IMR-90 (cell line): ENCODE measurements at places on chromosomes 4 and X.

DNA sequence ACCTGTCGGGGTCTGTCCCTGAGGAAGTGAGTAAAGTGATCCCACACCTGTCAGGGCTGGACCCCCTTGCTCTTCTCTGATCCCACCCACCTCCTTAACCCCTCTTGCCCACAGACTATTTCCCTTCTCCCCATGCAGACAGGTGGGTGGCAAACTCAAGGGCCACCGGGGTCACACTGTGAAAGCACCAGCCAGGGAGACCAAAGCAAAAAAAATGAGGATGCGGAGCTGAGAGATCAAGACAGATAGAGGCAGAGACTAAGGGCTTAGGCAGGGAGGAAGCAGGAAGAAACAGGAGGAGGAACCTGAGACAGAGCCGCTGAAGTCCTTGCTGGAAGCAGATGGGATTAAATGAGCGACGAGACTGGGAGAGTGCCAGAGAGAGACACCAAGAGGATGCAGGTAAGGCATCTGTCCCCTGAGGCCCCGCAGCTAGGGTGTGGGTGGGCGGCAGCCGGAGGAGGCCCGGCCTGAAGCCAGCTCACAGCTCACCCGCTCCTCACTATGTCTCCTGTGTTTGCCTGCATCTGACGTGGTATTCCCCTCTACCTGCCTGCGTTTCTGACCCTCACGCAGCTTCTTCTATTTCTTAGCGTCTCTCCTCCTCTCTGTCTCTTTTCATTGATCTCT, 7.2 kb downstream of the TIMM17B start:
- no peak for DNase-seq

DNA sequence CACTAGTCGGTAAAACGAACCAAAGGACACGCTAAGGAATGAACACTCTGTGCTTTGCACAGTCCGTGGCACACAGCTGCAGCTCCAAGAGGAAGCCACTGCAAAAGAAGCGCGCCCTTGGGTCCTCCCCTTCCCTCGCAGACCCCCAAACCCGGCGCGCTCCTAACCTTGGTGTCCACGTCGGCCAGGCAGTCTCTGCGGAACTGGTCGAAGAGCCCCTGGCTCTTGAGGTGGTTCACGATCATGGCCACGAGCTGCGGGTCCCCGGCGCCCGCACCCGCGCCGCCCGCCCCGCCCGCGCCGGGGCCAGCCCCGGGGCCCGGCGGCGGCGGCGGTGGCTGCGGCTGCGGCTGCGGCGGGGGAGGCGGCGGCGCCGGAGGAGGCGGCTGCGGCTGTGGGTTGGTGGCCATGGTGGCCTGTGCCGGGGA, 333 bp downstream of the BOD1L1 start:
- no peak for DNase-seq

- DNase-seq = peak; percentile 21
Measured at GRCh38 chr4:89539797-89540711, 232.5 kb upstream of the GPRIN3 start.

GRCh38 chr4:143260750-143261149, 75.9 kb upstream of the GAB1 start:
- DNase-seq = peak; percentile 32

- DNase-seq = peak; percentile 92
Measured at GRCh38 chr4:101191302-101192098, 155.8 kb downstream of the PPP3CA start.

DNA sequence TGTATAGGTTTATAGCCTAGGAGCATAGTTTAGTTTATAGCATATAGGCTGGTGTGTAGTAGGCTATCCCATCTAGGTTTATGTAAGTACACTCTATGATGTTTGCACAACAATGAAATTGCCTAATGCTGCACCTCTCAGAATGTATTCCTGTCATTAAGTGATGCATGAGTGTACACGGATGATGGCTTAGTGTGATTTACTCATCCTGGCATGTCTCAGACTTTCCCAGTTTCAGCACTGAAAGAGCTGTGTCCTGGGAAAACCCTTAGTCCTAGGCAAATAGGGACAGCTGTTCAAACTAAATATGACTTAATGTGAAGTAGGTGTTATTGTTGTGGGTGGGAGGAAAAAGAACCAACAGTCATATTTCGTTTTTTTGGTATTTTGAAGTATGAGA, 264.9 kb upstream of the MAGEB18 start:
- no peak for DNase-seq

DNA sequence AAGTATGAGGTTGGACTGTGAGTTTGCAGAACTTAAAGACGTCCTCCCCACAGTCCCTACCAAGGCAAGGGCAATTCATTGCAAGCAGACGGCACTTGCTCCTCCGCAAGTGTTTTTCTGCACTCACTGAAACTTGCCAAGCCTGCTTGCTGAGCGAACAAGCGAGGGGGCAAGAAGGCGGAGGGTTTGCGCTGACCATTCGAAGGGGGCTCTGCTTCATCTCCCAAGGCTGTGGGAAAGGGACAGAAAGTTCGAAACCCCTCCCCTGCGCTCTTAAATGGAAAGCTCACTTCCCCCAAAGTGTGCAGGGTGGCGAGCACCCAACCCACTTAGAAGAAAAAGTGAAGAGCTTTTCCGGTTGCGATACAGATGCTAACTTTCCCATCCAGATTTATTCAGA, 1.4 kb downstream of the MID1 start:
- DNase-seq = no peak

DNA sequence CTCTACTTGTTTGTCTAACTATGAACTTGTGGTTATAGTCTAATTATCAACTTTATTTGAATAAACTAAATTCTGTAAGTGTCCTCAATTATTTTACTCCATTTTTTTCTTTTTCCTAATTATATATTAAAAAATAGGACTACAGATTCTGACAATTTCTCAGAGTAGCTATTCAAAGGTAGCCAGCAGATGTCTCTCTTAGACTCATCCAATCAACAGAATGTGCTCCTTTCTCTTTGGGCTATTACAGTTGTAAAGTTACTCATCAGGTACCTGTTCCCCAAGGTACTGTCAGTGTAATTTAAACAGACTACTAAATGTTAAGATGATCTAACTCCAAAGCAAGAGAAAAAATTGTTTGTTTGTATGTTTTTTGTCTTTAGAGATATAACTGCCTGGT, 248.6 kb downstream of the PCDH18 start:
- peak; percentile 39 for DNase-seq

- peak; percentile 68 for DNase-seq
Measured at GRCh38 chr4:185559915-185560281, 24.6 kb upstream of the PDLIM3 start.

DNA sequence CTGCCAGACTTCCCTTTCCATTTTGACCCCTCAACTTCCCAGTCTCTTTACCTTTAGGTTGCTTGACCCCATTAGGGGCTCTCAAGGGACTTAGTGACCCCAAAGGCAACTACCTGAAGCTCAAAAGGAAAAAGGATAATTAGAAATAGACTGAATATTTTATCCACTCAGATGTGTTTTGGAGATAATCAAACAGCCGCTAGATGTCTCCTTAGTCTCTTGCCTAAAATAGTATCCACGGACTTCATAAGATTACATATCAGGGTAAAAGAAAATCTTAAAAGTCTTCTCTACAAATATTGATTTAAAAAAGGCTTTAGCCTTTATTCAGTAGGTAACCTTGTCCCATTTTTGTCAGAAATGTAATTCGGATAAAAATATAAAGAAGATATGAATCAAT, 21.0 kb upstream of the RHOXF2 start:
- no peak for DNase-seq

GRCh38 chr4:167079762-167080161, 154.5 kb downstream of the SPOCK3 start:
- no peak for DNase-seq

GRCh38 chr4:158873795-158874401, 105.1 kb downstream of the FNIP2 start:
- DNase-seq = peak; percentile 96

DNA sequence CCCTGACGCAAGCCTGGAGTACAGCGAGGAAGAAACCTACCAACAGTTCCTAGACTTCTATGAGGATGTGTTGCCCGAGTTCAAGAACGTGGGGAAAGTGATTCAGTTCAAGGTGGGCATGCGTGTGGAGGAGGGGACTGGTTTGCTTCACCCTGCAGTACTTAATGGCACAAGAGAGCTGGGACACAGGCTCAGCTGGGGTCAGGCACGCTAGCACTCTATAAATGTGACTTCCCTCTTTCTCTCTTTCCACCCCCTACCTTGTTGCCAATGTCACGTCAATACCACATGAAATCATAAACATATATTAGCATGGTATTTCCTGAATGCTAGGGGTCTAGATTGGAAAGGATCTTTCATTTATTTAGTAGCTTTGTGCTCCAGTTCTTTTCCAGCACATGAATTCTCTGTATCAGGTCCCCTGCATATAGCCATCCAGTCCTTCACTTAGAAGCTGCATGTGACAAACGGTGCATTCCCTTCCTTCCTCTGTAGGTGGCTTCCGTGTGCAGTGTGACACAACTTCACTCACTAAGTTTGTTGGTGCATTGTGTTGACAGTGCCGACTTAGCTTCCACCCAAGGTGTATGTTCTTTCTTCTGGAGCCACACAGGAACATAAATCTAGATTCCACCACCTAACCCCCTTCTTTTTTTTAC, 25.6 kb downstream of the ZRSR2 start:
- DNase-seq = peak; percentile 33

DNA sequence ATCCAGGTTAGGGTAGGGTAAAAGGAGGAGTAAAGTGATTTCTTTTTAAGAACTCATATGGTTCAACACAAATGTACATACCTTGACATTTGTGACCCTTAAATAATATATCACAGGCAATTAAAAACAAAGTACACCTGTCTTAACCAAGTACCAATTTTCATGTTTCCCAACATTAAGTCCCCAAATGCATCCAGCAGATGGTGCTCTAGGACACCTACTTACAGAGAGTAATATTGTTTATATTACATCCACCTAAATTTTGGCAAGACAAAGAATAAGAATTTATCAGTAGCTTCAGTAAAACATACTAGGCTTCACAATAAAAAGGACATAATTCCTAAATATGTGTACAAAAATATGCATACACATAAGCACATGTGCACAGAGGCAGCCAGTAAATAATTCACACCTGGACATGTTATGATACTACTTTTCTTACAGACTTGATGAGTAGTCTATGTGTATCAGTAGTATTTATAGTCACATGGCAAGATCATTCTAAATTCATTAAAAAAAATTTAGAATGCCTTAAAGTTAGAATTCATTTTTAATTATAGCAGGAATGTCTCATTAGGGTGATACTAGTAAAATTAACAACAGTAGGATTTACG, 219.7 kb downstream of the DCLK2 start:
- DNase-seq = peak; percentile 78

- DNase-seq = no peak
Measured at GRCh38 chr4:6257247-6258025, 12.2 kb upstream of the WFS1 start.

GRCh38 chrX:103153661-103154060, 60.7 kb upstream of the NXF3 start:
- DNase-seq = no peak

DNA sequence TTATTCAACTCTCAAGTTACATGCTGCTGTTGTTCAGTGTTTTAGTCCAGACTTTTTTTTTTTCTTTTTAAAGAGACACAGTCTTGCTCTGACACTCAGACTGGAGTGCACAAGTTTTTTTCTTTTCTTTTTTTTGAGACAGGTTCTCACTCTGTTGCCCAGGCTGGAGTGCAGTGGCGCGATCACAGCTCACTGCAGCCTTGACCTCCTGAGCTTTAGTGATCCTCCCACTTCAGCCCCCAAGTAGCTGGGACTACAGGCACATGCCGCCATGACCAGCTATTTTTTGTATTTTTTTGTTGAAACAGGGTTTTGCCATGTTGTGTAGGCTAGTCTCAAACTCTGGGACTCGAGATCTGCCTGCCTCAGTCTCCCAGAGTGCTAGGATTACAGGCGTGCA, 11.9 kb downstream of the ADD1 start:
- no peak for DNase-seq

- no peak for DNase-seq
Measured at GRCh38 chr4:150068300-150068960, 9.8 kb upstream of the DCLK2 start.

- no peak for DNase-seq
Measured at GRCh38 chr4:139933541-139933940, 220.4 kb downstream of the MAML3 start.

- DNase-seq = no peak
Measured at GRCh38 chrX:786441-786881, 155.9 kb downstream of the SHOX start.

DNA sequence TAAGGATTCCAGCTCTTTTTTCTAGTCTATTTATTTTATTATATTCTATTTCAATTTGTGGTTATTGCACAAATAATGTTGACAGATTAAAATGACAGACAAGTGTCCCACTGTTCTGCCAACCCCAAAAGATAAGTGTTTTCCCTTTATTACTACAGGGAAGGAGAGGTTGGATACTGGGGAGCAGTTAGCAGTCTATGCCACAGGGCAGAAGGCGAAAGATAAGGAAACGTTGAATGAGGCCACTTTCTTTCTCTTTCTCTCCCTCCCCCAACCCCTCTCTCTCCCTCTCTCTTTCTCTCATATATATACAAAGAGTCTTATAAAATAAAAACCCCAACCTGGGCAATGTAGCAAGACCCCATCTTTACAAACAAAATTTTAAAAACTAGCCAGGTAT, 31.6 kb downstream of the SLC9A6 start:
- no peak for DNase-seq

GRCh38 chrX:121876305-121876704, 828.9 kb downstream of the GLUD2 start:
- no peak for DNase-seq

- peak; percentile 47 for DNase-seq
Measured at GRCh38 chr4:101126059-101126458, 221.3 kb downstream of the PPP3CA start.

- no peak for DNase-seq
Measured at GRCh38 chrX:107677501-107677901, 49.2 kb downstream of the PRPS1 start.

DNA sequence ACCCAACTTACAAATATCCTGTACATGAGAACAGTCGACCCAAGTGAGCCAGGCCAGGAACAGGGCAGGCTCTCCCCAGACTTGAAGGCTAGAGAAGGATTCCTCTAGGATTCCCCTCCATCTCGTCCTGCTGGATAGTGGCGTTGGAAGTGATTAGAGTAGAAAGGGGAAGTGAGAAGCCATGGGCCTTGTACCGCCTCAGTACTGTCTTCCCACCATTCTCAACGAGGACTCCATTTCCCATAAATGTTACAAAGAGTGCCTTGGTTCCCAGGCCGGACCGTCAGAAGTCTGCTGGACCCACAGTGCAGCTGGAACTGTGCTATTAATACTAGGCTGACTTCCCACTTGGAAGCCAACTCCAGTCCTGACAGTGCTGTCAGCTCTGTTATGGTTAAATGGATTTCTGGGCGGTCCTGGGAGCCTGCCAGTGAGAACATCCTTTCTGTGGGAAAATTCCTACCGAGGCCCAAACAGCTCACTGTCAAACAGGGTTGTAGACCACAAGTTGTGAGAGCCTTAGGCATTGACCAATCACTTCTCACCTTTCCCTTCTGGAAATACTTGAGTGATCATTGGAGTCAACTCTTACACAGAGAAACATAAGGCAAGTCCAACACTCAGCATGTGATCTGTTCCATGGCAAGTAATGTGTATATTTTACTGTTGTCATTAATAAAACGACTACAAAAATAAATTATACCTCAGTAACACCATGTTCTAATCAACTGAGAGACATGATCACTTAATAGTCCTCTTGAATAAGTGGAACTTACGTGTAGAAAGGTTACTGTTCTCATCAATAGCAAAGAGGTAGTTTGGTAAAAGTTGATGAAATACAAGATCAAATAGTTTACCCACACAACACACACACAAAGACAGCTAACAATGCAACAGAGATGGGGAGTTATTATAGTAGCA, 58.4 kb downstream of the AMELX start:
- DNase-seq = peak; percentile 84
